K562 (cell line): ENCODE measurements at places on chromosomes 2 and 18. TPM values are rescaled to one million over a fixed set of nuclear protein-coding genes. Genes with fewer than 3 reads are reported as not detected.

Gene REG3A
- 0.31 TPM in 1 of 2 replicates, not detected in the other for total RNA-seq

Gene FKBP7
- 6.1 and 7.0 TPM in 2 replicates for total RNA-seq

Gene RNF125
- total RNA-seq, result 0.09 and 0.13 TPM in 2 replicates

Gene PHOSPHO2
- 10.2 and 11.7 TPM in 2 replicates for total RNA-seq

Gene CTAGE1
- not detected in 2 replicates for total RNA-seq

Gene HRH4
- not detected in 2 replicates for total RNA-seq

Gene BMP10
- 0.89 and 0.91 TPM in 2 replicates for total RNA-seq
